ENCODE measurements at places on chromosomes 4 and X.
A peak's percentile ranks its signal among the peaks of the same experiment; 100 is the strongest.

DNA sequence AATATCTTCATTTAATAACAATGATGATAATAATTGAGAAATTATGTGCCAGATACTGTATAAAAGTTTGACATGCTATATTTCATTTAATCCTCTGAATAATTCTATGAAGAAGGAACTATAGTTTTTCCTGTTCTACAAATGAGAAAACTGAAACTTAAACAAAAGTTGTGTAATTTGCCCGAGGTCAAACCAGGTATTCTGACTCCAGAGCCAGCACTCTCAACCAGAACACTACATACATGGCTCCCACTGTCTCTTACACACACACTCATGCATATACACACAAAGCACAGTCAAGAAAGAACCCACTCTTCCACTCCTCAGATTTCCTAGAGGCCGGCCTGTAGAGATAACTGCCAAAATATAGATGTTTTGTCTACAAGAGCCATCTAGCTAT, 374.0 kb upstream of the EMCN start:
- DNase-seq = no peak

- peak; percentile 17 for DNase-seq
Measured at GRCh38 chrX:56978172-56978571, 17.2 kb downstream of the SPIN3 start.

DNA sequence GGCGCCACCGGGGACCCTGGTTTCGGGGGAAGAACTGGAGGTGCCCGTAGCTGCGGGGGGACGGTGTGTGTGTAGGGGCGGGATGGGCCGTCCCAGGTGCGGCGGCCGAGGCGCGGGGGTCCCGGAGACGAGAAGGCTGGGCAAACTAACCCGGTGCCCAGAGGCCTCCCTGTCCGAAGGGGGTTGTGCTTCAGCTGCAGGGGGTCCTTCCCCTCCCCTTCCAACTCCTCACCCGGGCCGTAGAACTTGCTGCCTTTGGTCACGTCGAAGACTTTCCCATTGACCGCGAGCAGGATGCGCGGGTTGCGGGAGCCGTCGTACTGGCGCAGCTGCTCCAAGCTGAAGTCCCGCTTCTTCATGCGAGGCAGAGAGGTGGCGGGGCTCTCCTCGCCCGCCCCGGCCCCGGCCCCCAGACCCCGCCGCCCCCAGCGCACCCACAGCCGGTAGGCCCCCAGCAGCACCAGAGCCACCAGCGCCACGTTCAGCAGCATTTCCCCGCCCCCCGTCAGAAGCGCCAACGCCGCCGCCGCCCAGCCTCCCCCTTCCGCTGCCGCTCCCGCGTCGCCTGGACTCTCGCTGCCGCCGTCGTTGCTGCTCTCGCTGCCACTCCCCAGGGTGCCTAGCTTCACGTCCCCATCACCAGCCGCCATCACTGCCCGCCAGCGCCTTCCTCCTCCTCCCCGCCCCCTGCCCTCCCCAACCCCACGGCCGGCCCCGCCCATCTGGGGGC, at the start of gene PGRMC2:
Gene PGRMC2, minus strand, starts transcription at position 673 of the 730 bp plus-strand sequence. Its CDS starts 23 bp downstream, at position 650.
- peak; percentile 26 for DNase-seq

DNA sequence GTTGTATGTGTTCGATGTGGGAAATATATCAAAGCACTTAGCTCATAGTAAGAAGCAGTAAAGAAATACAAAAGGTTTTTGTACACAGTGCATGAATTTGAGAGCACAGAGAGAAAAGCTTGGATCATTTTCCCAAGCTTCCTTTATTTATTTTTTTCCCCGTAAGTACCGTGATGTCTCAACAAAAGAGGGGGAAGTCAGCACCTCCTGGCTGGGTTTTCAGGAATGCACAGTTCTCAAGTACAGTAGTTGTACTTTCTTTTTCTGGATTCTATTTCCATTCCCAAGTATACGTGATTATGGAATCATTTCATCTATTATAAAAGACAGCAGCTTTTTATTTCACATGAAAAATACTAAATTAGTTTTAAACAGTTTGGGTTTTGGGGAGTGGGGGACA, 171.5 kb upstream of the EDNRA start:
- DNase-seq = no peak

GRCh38 chr4:126869967-126870366, 762.8 kb upstream of the INTU start:
- no peak for DNase-seq

- no peak for DNase-seq
Measured at GRCh38 chr4:147355032-147355656, 125.8 kb upstream of the EDNRA start.

- no peak for DNase-seq
Measured at GRCh38 chr4:82905205-82905604, 4.7 kb downstream of the THAP9 start.

DNA sequence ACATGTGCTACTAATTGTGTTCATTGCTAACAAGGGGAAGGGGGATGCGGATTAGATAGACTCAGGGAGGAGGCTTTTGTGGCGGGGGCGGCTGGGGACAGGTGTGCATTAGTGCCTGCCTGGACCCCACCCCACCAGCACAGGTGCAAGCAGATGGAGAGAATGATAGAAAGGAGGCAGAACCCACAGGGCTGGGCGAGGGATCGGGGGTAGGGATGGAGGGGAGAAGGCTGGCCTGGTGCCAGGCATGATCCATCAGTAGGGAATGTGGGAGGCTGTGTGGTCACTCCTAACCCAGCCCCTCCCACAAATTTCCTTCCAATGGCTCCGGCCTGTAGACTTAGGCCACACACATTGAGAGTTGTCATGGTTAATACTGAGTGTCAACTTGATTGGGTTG, 30.5 kb upstream of the CRMP1 start:
- no peak for DNase-seq

GRCh38 chr4:24497221-24497620, 87.1 kb downstream of the DHX15 start:
- no peak for DNase-seq

DNA sequence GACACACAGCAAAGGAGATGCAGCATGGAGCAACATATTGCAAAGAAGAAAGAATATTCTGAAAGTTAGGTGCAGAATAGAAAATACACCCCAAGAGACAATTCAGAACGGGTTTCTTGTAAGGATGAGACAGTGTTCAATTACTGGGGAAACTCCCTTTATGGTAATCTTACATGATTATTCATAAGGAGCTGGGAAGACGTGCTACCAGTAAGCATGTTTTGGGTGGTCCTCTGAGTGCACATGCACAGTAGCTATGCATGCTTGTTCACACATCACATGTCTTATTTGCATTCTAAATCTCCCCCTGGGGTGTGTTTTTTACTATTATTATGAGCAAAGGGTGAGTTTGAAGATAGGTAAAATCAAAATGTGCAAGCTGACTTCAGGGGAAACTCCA, 1448.8 kb downstream of the TECRL start:
- DNase-seq = no peak

DNA sequence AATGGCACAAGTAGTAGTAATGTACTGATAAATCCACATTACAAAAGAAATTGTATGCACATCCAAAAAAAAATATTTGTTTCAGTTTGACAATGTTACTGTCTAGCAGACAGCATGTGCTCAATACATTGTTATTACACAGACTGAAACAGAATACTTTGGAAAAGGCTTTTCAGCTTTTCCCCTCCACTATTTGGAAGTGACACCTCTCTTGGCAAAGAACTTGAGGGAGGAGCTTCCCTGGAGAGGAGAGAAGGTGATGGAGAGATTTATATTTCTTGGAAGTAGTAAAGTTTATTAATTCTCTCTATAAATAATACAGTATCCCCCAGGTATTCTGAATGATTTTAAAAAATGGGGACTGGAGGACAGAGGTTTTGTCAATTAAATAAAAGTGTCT, 131.8 kb downstream of the SCFD2 start:
- DNase-seq = no peak

DNA sequence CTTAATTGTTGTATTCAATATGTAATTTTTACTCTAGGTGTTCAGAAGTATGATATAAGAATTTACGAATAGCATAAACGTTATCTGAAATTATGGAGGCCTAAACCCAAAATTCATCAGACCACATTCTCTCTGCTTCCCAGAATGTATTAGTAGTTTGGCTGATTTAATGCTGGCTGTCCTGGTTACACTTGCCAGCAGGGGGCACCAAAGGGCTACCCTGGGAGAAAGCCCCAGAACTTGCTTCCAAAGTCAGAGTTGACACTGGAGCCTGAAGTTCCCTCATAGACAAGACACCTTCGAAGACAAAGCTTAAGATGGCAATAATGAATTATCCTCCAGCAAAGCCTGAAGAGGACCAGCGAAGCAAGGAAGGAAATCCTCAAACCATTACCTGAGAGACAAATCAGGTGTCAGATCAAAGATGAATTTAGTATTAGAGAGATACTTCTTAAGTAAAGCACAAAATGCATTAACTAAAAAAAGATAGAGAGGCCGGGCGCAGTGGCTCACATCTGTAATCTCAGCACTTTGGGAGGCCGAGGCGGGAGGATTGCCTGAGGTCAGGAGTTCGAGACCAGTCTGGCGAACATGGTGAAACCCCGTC, 11.3 kb upstream of the ANOS1 start:
- DNase-seq = no peak

DNA sequence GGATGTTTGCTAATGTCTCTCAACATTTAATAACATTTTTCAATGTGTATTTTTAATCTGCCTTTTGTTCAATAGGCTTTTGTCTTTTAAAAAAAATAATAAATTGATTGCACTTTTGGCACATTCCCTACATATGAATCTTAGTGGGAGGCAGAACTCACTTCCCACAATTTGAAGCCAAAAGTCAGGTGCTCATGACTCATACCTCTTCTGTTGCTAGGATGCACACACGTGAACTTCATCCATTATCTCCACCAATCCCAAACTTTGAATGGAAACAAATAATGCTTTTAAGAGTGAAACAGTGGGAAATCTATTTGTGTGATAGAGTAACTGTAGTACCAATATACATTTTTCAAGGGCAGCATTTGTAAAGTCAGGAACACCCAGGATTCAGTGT, 260.5 kb downstream of the IQCM start:
- no peak for DNase-seq

GRCh38 chr4:159269116-159269515, 166.2 kb downstream of the RAPGEF2 start:
- DNase-seq = no peak

- no peak for DNase-seq
Measured at GRCh38 chrX:84735025-84735424, 232.8 kb upstream of the HDX start.

- no peak for DNase-seq
Measured at GRCh38 chr4:163495900-163496299, 1.4 kb downstream of the TMA16 start.

DNA sequence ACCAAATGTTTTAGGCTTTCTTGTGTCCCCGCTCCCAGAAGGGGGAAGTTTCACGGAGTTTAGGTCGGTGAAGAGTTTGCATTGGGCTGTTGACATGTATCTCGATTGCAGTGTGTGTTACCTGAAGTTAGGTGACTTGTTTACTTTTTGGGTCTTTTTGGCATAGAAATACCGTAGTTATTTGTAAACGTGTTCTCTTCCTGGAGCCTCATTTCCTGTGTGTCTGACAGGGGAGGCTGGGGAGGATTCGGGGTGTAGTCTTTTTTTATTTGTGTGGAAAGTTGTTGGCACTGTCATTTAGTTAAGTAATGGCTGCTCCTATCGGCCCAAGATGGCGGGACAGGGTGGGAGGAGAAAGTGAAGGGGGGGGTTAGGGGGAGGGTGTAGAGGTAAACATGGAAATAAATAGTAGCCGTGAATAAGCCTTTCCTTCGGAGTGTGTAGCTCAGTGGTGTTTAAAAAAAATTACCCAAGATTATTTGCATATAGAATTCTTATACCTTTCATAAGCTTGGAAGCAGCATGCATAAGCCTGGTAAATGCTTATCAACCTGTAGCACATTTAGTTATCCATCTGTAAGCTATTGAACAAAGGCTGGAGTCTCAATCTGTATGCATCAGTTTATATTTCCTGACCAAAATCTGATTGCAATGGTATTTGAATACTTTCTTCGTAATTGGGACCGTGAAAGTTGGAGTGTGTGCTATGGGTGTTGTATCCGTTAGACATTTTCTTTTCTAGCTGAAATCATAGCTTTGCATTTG, 1.6 kb downstream of the KDM6A start:
- DNase-seq = no peak

- no peak for DNase-seq
Measured at GRCh38 chr4:161583549-161583948, 580.3 kb downstream of the FSTL5 start.

DNA sequence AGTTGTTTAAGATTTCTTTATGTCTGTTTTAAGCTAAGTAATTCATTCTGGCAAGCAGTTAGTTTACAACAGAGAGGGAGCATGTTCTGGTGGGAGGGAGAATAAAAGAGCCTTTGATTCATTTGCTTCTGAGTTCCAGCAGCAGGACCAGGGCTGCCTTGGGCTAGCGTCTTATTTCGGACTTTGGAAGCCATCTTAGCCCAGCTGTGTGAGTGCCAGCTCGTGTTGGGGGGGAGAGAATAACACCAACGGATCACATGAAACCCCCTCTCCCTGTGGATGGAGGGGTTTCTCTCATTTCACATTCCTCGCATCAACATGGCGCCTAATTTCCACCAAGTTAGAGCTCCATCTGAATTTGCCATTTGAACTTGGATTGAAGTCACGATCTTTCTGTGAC, 7.4 kb downstream of the GAB1 start:
- no peak for DNase-seq

GRCh38 chr4:156118507-156119220, 165.0 kb upstream of the CTSO start:
- no peak for DNase-seq

GRCh38 chrX:109714340-109714958, 18.6 kb downstream of the ACSL4 start:
- no peak for DNase-seq

DNA sequence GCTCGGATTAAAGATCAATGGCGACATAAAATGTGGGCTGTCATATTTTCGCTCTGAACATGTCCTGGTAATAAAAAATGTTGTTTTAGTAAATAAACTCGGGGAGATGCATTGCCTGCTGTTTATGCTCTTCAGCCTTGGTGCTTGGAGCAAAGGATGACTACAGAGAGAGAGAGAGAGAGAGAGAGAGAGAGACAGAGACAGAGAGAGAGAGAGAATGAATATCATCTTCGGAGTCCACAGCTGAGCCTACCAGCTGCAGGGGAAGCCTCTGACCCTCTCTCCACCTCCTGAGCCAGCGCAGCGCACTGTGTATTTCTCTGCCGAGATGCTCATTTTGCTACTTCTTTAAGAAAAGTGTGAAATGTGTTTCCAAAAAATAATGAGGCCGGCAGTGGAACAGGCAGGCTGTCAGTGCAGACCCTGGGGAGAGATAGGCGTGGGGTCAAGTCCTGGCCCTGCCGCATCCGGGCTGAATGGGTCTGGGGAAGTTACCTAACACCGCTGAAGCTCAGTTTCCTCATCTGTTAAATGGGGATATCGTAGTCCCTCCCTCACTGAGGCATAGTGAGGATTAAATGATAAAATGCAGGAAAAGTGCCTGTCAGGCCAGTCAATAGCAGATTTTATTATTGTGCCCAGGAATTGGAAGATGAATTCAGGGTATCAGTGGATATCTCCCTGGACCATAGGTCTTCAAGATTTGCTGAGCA, 58.5 kb upstream of the LGI2 start:
- no peak for DNase-seq

- DNase-seq = no peak
Measured at GRCh38 chrX:14491689-14492088, 37.6 kb upstream of the GLRA2 start.

DNA sequence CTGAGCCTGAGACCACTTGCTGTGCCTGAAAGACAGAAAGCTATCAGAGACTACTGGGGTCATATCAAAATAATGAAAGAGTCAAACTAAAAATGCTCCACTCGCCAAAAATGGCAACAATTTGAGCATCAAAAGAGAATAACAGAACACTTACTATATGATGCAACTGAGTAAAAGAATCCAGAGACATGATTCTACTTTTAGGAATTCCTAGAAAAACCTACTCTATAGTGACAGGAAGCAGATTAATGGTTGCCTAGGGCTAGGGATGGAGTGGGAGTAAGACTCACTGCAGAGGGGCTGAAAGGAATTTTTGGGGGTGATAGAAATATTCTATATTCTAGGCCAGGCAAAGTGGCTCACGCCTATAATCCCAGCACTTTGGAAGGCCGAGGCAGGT, 29.4 kb upstream of the SLAIN2 start:
- no peak for DNase-seq

All from NCI-H1092 (cell line).